ENCODE measurements at places on chromosomes 7 and 10. TPM values are rescaled to one million over a fixed set of nuclear protein-coding genes. Genes with fewer than 3 reads are reported as not detected.

KEL gene
- 0.32 TPM for total RNA-seq

WDFY4 gene
- 0.09 TPM for total RNA-seq

GNAT3 gene
- not detected for total RNA-seq

PPP1R17 gene
- not detected for total RNA-seq

All from activated CD4-positive, alpha-beta T cell treated with anti-CD3 and anti-CD28 coated beads for 36 hours (primary cell).